ENCODE measurements at places on chromosomes 3 and 15.

DNA sequence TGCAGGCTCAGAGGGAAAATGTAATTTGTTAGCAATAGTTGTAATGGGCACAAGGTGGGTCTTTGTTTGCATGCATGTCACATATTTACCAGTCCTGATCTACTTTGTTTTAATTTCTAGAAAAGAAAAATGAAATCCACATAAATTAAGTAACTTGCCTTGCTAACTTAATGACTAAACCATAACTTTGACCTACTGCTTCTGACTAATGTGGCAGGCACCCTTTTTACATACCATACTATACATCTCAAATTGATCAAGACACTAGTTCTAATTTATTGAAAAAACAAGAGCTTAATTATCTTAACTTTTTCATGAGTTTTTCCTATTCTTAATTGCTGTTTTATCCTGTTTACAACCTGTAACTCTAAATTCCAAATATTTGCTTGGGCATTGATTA, 93.2 kb downstream of the ATP11B start:
- DNase-seq, result no peak

GRCh38 chr3:176401211-176401610, 796.1 kb downstream of the TBL1XR1 start:
- no peak for DNase-seq

DNA sequence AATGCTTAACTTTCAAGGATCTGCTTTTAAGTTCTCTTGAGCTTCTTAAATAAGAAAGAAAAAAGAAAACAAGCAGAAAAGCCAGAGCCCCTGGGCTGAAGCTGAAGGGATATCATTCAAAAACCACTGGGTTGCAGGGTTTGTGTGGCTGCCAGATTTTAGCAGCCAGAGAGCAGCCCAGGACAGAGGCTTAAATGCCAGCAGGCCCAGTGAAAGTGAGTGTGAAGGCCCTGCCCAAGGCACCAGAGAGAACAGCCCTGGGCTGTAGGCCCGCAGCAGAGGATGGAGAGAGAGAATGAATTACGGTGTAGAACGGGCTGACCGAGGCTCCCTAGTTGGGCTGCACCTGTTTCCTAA, 106.3 kb upstream of the BOC start:
- no peak for DNase-seq

- peak; percentile 37 for DNase-seq
These were observed 13.3 kb upstream of the CD47 start for GRCh38 chr3:108103886-108104797.

- no peak for DNase-seq
These were observed 217.5 kb downstream of the ALCAM start for GRCh38 chr3:105584003-105584790.

DNA sequence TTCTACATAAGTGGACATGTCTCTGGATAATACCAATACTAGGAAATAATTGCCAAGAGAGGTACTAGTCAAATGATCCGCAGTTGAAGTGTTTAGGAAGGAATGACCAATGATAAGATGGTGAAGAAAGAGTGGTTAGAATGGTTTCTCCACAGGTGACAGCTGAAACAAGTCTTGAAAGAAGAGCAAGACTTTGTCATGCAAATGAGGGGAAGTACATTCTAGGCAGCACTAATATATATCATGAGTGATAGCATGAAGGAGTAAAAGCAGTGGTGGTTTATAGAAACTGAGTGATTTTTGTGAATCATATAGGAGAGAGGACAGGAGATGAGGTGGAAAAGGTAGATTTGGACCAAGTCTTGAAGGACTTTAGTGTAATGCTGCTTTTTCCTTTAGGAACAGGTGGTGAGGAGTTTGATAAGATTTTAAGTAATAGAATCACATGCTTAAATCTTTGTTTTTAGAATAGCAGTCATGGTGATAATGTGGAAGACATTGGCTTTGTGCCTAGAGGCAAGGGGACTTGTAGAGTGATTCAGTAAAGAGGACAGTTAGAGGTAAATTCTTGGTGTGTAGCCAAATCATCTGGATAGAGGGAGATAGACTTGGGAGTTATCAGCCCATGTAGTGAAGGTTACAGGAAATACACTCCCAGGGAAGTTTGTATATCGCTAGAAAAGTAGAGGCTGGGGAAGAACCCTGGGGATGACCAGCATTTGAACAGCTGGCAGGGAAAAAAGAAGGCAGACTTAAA, 31.9 kb downstream of the SLMAP start:
- DNase-seq, result peak; percentile 0

- peak; percentile 40 for DNase-seq
These were observed 6.4 kb upstream of the ISL2 start for GRCh38 chr15:76330080-76330680.

DNA sequence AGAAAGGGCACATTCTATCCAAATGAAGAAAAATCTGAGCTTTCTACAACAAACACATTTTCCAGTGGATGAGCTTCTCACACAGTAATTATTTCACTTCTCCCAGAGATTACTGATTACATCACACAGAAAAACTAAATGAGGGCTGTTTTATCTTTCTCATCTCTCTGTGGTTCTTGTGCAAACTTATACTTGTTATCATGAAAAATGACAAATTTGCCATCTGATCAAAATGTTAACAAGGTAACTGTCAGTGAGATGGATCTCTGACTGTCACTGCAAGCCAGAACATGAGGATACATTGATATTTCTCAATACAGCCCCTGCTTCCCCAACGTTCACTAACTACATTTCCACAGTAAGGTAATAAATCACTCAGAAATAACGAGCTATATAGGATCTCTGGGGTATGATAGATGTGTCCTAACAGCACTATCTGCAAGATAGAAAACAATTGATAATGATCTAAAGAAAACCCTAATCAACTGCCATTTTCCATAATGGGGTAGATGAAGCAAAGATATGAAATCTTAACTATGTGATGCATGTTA, 829.3 kb upstream of the CFAP20DC start:
- no peak for DNase-seq

Data from COR-L47 (cell line).